Progenitor cell of endocrine pancreas (in vitro differentiated cells): ENCODE measurements at places on chromosomes 1 and 21.

DNA sequence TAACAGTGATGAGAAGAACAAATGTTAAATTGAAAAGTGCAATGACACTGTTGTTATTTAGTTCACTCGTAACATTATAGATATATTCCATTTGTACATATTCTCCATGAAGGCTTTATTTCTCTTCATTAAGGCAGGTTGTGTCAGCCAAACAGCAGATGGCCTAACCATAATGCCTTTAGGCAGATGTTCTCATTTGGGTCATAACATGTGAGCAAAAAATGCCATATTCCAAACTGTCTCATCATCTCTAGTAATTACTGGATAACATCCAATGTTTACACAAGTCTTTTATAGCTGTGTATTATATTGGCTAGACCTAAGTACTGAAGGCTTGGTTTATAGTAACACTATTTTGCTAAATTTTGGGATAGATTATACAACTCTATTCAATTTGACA, 87.2 kb upstream of the CHODL start:
- DNase-seq, result no peak

DNA sequence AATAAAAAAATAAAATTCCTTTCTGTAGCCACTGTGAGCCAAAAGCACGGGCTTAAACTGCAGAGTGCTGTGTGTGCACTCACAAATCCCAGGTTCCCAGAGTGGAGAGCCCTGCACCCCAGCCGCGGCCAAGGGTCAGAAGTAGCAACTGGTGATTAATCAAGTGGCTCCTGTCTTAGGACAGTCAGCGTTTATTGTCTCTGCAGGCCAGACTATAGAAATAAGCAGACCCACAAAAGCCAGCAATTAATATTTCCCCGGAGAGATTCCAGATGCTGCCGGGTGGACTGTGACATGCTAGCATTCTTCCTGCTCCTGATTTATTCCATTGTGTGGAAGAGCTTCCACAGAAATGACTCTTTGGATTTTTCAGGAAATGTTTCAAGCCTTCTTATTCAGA, 412.2 kb downstream of the KIF26B start:
- no peak for DNase-seq

DNA sequence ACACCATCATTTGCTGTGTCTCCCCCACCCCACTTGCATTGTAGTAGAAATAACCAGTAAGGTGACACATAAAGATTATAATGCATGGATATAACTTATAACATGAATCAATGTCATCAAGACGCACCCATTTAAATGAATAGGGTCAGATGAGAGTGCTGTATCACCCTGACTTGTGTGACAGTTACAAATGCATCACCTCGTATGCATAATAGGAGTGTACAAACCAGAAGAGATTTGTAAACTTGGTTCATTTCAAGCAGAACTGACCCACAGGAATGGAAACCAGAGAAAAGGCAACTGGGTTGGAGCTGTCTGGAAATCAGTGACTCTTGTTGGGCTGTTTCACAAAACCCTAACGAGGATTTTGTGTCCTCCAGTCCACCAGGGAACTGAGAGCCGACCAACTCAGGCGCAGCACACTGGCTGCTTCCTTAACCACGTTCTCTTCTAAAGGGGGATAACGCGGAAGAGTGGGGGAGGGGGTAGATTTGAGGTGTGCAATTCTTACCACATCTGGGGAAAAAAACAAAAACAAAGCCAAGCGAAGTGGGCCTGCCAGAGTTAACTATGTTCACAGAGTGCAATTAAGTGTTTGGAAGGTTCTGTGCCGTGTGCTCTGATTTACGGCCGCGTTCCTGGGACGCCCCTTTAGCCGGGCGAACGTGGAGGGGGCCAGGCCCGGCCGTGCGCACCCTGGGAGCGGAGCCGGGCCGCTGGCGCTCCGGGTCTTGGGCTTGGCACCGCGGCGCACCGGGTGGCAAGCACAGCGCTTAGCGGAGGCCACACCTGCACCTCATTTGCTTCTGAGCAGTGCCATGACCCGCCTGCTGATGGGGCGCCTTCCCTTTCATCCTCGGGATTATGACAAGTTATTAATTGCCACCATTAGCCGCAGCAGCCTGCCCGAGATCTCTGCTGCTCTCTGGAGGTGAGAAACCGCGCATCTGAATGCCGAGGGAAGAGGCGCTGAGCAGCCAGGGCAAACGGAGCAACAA, 248.8 kb upstream of the FOXD3 start:
- no peak for DNase-seq

- DNase-seq, result no peak
Observed at GRCh38 chr1:30726236-30726635, 2.9 kb upstream of the MATN1 start.

- DNase-seq, result no peak
Observed at GRCh38 chr1:91799159-91799558, 86.8 kb downstream of the TGFBR3 start.

DNA sequence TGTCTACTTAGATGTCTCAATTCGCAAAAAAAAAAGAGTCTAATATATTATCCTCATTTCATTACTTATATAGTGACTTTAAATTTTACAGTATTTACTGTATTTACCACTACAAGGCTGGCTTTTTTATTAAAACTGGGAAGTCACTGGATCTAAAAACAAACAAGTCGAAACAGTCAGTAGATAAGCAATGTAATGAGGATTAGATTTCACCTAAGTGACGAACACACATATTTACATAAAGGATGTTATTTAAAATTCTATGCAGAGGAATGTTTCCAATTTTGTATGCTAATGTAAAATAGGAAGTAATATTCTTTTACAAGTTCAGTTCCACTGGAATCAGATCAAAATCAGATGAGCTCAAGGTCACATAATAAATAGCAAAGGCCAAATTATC, 28.3 kb downstream of the TTC13 start:
- DNase-seq, result no peak

DNA sequence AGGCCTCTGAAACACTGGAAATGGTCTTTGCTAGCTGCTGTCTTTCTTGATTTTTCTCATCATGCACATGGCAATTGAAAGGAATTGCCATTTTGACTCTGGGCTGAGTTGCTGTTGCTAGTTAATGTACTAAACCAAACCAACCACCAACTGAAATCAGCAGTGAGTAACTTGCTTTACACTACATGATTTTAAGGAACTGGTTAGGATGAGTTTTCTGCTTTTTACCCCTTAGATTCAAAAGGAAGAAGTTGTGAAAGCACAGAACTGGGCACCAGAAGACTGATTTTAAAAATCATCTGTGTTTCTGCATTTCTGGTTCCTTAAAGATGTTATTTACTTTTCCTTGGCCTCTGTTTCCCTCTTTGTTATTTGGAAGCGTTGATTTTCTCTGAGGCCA, 361.9 kb downstream of the HLX start:
- no peak for DNase-seq

GRCh38 chr1:117843791-117844190, 85.6 kb downstream of the GDAP2 start:
- no peak for DNase-seq

GRCh38 chr21:37642493-37642892, 273.8 kb downstream of the KCNJ6 start:
- no peak for DNase-seq
